Activated CD4-positive, alpha-beta T cell treated with anti-CD3 and anti-CD28 coated beads, Interleukin-2, amount 10 ng/mL, durations not matched to agents 24 days and 14 days (primary cell): ENCODE measurements at places on chromosomes 5 and 9. TPM values are rescaled to one million over a fixed set of nuclear protein-coding genes. Genes with fewer than 3 reads are reported as not detected.

CACFD1 gene
- 0.40 and 0.70 TPM in 2 replicates for total RNA-seq

WDR38 gene
- not detected in 2 replicates for total RNA-seq

- H3K36me3 ChIP-seq: no peaks in the 10 kb centered on the region
- no peaks in the 10 kb centered on the region for H3K27me3 ChIP-seq
- H3K4me3 ChIP-seq: no peak overlapping the region
- DNase-seq: no peak
Measured at GRCh38 chr5:88092958-88093605, 175.6 kb downstream of the TMEM161B start.

DNA sequence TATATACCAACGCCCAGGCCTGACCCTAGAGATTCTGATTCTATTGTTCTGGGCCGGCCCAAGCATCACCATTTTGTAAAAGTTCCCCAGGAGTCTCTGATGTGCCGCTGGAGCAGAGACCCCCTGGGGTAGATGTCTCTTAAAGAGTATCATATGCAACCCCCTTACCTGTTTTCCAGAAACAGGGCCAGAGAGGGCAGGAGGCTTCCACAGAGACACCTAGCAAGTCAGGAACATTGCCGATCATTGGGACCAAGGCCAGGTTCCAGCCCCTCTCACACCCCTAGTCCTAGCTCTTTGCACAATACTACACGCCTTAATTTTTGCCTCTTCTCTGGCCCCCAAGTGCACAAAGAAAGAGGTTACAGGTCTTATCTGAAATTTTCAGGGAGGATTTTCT is 63.8 kb downstream of the TMOD1 start:
- no peaks in the 10 kb centered on the region for H3K36me3 ChIP-seq
- H3K27me3 ChIP-seq: peaks cover 17% of the 10 kb centered on the region
- no peaks in the 10 kb centered on the region for H3K4me1 ChIP-seq
- H3K4me3 ChIP-seq: no peak overlapping the region
- DNase-seq: no peak

GRCh38 chr9:99085949-99086948 is 18.7 kb upstream of the TGFBR1 start:
- DNase-seq: no peak
- no peak overlapping the region for H3K4me3 ChIP-seq
- peaks cover 18% of the 10 kb centered on the region for H3K4me1 ChIP-seq
- no peak overlapping the region for H3K27ac ChIP-seq
